Dorsolateral prefrontal cortex (tissue), 122 donors: ENCODE measurements at places on chromosomes 12 and 14. TPM values are rescaled to one million over a fixed set of nuclear protein-coding genes. Genes with fewer than 3 reads are reported as not detected.

Gene KLHL33
- total RNA-seq: 0.34 TPM

Gene LMNTD1
- 1.2 TPM for total RNA-seq

Gene CFAP54
- 8.4 TPM for total RNA-seq

Gene RASAL1
- total RNA-seq: 32.2 TPM

Gene SLC6A13
- total RNA-seq: 22.9 TPM

Gene KRT8
- total RNA-seq: not detected

Gene C14orf180
- not detected for total RNA-seq

Gene RTN1
- total RNA-seq: 686 TPM

Gene MYF5
- total RNA-seq: not detected

Gene STYK1
- total RNA-seq: 14.5 TPM

Gene TCL1B
- not detected for total RNA-seq

Gene FOXA1
- total RNA-seq: not detected

Gene MORN3
- total RNA-seq: 4.4 TPM

Gene L2HGDH
- 11.6 TPM for total RNA-seq
